Lung (tissue), 17 donors: ENCODE measurements at places on chromosomes 16 and 17.
A peak's percentile ranks its signal among the peaks of the same experiment; 100 is the strongest.

DNA sequence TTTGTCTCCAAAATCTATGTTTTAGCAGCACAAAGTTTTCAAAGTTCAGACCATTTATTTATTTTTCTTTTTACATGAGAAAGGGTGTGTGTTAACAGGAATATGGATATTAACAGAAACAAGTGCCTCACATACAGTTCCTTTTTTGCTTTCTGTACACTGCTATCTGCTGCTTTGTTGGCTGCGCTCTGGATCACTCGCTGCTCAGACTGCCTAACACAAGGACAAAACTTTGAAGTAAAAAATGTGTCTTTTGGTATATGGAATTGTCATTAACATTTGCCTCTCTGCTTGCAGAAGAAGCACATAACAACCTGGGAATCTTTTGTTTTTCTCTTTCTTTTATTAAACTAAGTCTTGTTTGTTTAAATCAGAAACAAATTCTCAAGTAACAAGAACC is 262.8 kb downstream of the ZFHX3 start:
- peak; percentile 50 for DNase-seq

DNA sequence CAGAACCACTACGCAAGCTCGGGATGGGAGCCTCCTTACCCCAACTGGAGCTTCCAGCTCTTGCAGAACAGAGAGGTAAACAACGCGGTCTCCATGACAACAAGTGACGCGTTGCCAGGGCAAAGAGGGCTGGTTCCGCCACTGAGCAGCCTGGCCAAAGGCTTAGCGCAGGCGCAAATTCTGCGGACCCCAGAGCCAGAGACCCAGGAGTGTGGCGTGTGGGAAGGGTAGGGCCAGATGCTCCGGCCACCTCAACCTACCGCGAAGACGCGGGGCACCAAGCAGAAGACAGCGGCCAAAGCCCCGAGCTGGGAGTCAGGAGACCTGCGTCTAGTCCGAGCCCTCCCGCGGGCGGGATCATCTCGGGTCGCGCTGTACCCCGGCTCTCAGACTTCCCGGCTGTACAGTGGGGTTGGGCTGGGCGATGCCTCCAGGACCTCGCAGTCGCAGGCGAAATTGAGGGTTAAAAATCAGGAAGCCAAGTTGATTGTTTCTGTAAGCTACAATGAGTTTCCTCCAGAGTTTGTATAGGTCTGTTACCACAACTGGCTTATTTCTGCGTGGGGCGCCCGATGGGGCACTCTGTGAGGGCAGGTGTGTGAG is at the start of gene TEKT1:
TEKT1 (minus strand) TSS at position 69 of the 603 bp plus-strand sequence. CDS start 1,353 bp downstream, outside the sequence.
- peak; percentile 90 for DNase-seq

GRCh38 chr16:18969855-18970240 is 13.9 kb upstream of the TMC7 start:
- DNase-seq = no peak

DNA sequence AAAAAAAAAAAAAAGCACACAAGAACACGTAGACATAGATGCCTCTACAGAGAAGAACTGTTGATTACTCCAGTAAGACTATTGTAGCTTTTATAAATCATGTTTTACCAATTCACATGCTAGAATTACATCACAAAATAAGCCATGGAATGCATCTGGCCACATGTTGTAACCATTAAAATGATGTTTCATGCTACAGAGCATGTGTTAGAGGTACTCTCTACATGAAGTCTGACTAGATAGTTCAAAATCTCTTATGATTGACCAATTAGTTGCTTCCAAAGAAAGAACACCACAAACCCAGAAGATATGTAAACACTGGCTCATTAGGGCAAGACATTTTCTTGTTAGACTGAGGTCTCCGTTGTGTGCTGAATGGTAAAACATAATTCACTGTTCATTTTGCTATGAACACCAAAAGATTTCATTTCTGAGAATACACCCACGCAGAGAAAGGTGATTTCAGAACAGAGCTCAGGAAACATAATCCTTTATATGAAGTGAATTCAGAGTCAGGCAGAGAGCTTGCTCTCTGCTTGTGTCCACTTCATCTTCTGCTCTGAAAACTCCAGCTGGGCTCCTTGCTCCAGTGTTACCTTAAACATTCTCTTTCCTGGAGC is 411.4 kb upstream of the SOX9 start:
- no peak for DNase-seq

DNA sequence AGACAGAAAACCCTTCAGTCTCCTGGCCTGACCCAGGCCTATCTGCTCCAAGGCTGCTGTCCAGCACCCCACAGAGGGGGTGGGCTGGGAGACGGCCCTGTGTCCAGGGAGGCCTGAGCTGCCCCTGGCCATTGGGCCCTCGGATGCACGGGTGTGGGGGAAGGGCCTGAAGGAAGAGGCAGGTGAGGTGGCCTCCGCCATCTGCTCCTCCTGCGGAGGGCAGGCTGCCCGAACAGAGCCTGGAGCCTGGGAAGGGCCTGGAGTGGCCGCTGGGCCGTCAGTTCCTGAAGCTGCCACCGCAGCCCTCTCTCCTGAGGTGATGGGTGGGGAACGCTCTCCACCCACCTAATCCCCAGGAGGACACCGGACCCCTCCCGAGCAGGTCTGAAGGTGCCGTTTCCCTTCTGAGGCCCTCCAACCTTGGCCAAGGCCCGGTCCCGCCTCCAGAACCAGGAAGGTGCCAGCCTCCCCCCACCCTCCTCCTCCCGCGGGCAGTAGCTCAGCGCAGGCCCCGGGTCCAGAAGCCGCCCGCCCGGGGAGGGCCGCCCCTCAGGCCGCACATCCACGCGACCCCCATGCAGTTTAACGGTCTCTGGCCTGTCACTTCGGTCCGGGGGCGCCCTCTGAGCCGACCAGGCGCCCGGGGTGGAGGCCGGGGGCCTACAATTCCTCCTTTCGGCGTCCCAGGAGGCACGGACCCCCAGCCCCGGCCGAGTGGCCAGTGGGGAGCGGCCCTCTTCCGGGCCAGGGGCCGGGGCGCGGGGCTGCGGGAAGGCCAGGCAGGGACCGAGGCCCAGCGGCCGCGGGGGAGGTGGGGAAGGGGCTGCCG is 835 bp downstream of the FBXL16 start:
- no peak for DNase-seq

GRCh38 chr17:82228278-82228841 is 482 bp upstream of the SLC16A3 start:
- DNase-seq = no peak

DNA sequence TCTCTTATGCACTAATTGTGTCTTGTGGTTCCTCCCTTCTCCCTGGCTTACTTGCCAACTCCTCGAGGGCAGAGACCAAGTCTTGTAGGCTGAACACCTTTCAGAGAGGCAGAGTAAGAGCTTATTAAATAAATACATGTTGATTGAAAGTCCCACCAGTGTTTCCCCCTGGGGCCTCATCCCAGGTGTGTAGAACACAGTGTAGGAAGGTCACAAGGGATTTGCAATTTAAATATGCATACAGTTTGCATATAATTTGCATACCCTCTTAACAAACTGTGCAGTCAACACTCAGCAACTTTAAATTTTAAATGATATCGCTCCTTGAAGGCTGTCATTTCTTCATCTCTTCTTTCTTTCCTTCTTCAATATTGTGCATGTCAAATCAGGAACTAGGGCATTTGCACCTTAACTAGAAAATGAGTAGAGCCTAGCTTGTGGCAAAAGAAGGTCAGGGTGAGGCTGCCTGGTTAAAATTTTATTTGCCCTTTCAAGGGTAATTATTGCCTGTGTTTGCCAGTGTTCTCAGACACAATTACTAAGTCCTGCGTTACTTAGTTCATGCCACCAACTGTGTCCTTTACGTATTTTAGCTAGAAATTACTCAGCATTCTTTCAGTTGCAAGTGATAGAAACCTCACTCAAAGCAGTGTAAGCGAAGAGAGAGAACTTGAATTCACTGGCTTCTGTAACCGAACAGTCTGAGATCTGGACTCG is 465.7 kb downstream of the HAPSTR1 start:
- no peak for DNase-seq

DNA sequence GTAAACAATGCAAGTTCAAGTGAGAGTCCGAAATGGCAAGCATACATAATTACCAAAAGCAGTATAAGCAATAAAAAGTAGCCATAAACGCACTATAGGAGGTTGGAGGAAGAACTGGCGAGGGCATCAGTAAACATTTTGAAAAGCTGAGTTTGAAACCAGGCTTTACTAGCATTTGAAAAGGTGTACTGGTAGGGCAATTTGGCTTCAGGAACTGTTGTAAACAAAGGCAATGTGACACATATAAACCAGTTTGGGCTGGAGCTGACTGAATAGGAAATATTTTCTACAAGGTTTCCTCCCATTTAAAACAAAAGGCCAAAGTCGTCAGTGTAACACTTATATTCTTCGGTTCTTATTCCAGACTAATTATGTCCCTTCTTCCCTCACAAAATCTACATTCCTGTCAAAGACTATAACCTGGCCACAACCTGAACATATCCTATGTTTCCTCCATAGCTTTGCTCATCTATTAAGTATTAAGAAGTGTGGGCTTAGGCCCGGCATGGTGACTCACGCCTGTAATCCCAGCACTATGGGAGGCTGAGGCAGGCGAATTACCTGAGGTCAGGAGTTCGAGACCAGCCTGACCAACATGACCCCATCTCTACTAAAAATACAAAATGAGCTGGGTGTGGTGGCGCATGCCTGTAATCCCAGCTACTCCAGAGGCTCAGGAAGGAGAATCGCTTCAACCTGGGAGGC is 7.8 kb downstream of the CBX1 start:
- no peak for DNase-seq

DNA sequence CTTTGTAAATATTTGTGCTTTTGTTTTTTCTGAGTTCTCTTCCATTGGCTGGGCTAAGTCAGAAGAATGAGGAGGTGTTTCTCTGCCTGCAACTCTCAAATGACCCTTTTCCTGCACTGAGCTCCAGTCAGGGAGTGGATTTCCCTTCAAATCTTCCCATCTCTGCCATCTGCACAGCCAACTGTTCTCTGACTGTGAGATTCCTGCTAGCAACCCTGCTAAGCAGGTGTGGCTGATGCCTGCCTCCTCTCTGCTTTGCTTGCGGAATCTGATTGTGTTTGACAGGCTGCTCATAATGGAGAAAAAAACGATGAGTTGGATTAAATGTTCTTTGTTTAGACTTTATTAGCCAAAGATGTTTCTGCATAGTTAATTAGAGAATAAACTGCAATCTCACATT is 519.8 kb downstream of the TMEM114 start:
- no peak for DNase-seq

GRCh38 chr17:77790143-77790829 is 168.2 kb upstream of the TNRC6C start:
- no peak for DNase-seq

DNA sequence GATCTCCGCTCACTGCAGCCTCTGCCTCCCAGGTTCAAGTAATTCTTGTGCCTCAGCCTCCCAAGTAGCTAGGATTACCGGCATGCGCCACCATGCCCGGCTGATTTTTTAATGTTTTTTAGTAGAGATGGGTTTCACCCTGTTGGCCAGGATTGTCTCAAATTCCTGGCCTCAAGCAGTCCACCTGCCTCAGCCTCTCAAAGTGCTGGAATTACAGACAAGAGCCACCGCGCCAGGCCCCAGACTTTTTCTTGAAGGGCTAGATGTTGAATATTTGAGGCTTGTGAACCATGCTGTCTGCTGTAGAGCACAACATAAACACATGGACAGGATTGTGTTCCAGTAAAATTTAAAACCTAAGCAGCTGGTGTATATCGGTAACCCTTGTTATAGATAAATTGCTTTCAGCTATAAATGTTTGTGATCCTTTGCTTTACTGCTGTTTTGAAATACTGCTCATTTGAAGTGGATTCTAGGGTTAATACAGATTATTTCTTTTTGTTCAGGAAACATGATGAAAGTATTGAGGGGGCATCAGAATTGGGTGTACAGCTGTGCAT is 12.4 kb downstream of the WSB1 start:
- peak; percentile 65 for DNase-seq

DNA sequence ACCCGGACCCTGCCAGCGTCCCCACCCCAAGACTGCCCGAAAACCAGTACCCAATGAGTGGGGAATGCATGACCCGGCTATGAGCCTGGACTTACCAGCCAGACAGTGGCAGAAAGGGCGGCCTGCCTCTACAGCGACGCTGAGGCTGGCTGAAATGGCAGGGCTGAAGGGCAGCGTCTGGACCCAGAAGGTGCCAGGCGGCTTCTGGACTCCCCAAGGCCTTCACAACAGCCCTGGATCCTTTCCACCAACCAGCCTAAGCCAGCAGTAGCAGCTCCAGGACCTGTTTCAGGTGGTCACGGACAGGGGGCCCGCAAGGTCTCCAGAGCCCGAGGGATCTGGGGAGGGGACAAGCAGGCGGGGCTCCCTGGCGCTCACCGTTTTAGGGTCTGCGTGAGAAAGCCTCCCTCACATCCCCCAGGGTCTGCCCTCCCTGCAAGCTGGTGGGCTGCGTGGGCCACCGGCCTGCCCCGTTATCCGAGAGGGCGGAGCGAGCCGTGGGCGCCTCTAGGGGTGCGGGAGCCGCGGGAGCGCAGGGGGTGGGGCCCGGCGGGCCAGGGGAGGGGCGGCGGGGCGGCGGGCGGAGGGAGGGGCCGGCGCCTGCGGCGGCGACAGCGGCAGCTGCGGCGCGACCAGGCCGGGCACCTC is at the start of gene RIPOR1:
RIPOR1 (plus strand) TSS at position 608 of the 648 bp plus-strand sequence. CDS start 9,618 bp downstream, outside the sequence.
- peak; percentile 46 for DNase-seq
